GM12878 (cell line): ENCODE measurements at places on chromosomes 5 and 9. TPM values are rescaled to one million over a fixed set of nuclear protein-coding genes. Genes with fewer than 3 reads are reported as not detected.

RNF183 gene
- not detected in 2 replicates for total RNA-seq

DMRT3 gene
- not detected in 2 replicates for total RNA-seq

PTPN3 gene
- 0.24 and 0.26 TPM in 2 replicates for total RNA-seq

ERGIC1 gene
- total RNA-seq = 90.0 and 97.6 TPM in 2 replicates

DNA sequence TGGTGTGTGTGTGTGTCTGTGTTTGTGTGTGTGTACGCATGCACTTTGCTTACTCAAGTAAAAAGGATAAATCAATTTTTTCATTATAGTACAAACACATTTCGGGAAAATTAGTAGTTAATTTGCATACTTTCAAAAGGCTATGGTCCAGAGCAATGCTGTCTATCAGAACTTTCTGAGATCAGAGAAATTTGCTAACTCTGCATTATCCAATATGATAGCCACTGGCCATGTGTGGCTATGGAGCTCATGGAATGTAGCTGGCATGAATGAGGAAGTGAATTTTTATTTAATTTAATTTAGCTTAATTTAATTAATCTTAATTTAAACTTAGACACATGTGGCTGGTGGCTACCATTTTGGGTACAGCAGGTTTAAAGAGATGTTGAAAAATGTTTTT is 289.6 kb downstream of the MAT2B start:
- H3K4me1 ChIP-seq = no peaks in the 10 kb centered on the region
- no peak overlapping the region for H3K4me3 ChIP-seq
- DNase-seq = no peak
- no peaks in the 10 kb centered on the region for H3K36me3 ChIP-seq
- no peaks in the 10 kb centered on the region for H3K27me3 ChIP-seq
- no peak overlapping the region for H3K27ac ChIP-seq

GRCh38 chr5:88826646-88827585 is 56.1 kb downstream of the MEF2C start:
- peaks cover 23% of the 10 kb centered on the region for H3K4me1 ChIP-seq
- peak; percentile 98 for DNase-seq
- H3K27me3 ChIP-seq = no peaks in the 10 kb centered on the region
- no peaks in the 10 kb centered on the region for H3K36me3 ChIP-seq

DNA sequence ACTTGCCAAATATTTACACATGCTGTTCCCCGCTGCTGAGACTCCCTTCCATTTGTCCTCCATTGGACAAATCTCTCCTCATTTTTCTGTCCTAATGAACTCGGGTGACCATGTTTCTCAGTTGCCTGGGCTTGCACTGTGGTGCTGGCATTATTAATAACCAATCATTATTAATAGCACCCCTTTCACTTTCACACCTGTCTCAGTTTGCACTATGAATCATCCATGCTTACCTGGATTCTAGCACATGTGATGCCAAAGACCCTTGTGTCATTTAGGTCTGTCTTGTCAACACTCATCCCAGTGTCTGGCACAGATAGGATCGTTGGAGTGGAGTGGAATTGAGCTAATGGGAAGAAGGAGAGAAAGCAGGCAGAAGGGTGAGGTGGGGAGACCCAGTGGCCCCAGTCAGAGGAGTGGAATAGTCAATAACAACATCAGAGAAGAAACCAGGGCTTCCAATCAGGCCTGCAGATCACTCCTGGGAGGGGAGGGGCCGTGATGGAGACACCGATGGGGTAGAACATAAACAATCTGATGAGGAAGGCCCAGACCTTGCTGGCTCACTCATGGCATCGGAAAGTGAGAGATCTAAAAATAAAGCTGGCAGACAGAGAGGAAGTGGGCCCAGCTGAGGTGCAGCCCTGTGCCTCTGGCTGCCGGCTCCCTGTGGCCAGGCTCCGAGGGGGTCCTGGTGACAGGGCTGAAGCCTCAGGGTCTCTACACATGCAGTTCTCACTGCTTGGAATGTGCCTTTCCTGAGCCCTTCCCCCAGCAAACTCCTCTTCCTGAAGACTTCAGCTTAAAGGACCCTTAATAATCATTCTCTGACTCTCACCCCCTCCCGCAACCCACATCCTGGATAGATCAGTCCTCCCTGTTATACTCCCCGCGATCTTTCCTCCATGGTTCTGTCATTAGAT is 33.5 kb upstream of the CRB2 start:
- H3K36me3 ChIP-seq = no peaks in the 10 kb centered on the region
- H3K4me3 ChIP-seq = peak overlapping the region; percentile 45
- DNase-seq = no peak
- H3K27ac ChIP-seq = peak overlapping the region; percentile 89

- no peaks in the 10 kb centered on the region for H3K27me3 ChIP-seq
- H3K27ac ChIP-seq = peak overlapping the region; percentile 67
- peak; percentile 57 for DNase-seq
- no peaks in the 10 kb centered on the region for H3K36me3 ChIP-seq
- H3K4me1 ChIP-seq = peaks cover 41% of the 10 kb centered on the region
- 0 out of 2 replicates have a peak overlapping the region, but pooled peaks have one; percentile 18 for H3K4me3 ChIP-seq
These were observed 194.4 kb upstream of the PTGER4 start for GRCh38 chr5:40485021-40485998.

DNA sequence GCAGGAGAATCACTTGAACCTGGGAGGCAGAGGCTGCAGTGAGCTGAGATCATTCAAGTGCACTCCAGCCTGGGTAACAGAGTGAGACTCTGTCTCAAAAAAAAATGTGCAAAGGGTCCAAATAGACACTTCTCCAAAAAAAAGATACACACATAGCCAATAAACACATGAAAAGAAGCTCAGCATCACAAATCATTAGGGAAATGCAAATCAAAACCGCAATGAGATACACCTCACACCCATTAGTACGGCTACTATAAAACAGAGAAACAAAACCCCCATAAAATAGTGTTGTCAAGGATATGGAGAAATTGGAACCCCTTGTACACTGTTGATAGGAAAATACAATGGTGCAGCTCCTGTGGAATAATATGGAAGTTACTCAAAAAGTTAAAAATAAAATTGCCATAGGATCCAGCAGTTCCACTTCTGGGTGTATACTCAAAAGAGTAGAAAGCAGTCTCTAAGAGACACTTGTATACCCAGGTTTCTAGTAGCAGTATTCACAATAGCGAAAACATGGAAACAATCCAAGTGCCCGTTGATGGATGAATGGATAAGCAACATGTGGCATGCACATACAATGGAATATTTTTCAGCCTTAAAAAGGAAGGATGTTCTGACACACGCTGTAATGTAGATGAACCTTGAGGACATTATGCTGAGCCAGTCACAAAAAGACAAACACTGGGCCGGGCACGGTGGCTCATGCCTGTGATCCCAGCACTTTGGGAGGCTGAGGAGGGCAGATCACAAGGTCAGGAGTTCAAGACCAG is 57.2 kb upstream of the PPARGC1B start:
- H3K27ac ChIP-seq = no peak overlapping the region
- H3K4me1 ChIP-seq = peaks cover 18% of the 10 kb centered on the region
- H3K36me3 ChIP-seq = no peaks in the 10 kb centered on the region
- no peaks in the 10 kb centered on the region for H3K27me3 ChIP-seq
- H3K4me3 ChIP-seq = no peak overlapping the region

DNA sequence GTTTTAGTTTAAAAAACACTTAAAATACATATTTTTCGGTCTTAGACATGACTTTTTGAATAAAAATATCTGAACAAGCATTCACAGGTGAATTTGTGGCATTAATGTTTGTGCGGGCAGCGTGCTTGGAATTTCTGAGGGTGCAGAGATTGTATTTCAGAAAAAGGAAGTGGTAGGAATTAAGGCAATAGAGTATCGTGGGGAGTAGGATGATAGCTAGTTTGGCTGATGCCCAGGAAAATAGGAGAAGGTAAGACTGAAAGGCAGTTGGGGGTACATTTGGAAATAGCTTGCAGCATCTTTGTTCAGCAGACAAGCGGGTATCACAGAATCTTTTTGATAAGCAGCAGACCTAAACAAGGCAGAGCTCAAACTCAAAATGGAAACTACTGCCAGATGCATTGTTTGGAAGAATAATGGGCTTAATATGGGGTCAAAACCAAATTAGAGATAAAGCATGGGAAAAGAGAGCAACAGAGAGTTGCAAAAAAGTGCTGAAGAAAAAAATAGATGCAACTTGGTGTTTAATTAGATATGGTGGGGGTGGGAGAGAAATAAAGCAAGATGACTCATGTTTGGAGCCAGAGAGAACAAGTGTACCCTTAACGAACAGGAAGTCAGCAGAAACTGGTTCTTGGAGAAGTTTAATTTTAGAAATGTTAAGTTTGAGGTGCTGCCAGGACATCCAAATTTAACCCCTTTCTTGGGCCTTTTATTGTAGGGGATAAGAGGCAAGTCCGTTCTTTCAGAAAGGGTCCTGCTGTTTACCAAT is 85.7 kb upstream of the ARRDC3 start:
- DNase-seq = no peak
- H3K36me3 ChIP-seq = no peaks in the 10 kb centered on the region
- no peaks in the 10 kb centered on the region for H3K27me3 ChIP-seq

DNA sequence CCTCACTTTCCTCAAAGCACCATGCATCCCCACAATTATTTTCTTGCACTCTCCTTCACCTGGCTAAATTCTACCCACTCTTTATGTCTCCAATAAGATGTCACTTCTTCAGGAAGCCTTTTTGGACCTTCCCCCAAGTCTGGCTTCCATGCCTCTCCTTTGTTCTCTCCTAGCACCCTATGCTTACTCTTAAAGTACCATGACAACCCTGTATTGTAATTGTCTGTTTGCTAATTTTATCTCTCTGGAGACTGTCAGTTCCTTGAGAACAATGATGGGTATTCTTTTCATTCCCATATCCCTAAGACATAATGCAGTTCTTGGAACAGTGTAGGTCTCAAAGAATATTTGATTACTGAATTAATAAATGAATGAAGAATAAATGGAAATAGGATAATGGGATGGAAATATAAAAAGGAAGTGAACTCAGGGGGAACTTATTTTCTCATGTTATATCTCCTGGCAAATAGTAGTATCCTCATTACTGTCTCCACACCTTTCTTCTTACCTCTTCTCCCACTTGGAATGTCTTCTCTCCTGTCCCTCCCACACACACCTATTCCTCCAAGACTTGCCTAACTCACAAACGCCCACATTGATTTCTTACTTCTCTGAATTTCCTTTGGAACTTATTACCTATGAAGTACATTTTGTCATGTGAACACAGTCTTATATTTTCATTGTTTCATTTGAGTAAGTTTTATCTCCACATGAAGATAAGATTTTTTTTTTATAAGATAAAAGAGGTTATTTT is 499.1 kb downstream of the NFIB start:
- H3K27ac ChIP-seq = no peak overlapping the region
- no peak for DNase-seq
- H3K4me1 ChIP-seq = no peaks in the 10 kb centered on the region
- no peaks in the 10 kb centered on the region for H3K36me3 ChIP-seq
- no peak overlapping the region for H3K4me3 ChIP-seq

GRCh38 chr9:124846969-124847368 is 6.3 kb upstream of the WDR38 start:
- no peaks in the 10 kb centered on the region for H3K4me1 ChIP-seq
- no peaks in the 10 kb centered on the region for H3K27me3 ChIP-seq
- DNase-seq = no peak
- H3K36me3 ChIP-seq = no peaks in the 10 kb centered on the region
- no peak overlapping the region for H3K4me3 ChIP-seq
- H3K27ac ChIP-seq = no peak overlapping the region

DNA sequence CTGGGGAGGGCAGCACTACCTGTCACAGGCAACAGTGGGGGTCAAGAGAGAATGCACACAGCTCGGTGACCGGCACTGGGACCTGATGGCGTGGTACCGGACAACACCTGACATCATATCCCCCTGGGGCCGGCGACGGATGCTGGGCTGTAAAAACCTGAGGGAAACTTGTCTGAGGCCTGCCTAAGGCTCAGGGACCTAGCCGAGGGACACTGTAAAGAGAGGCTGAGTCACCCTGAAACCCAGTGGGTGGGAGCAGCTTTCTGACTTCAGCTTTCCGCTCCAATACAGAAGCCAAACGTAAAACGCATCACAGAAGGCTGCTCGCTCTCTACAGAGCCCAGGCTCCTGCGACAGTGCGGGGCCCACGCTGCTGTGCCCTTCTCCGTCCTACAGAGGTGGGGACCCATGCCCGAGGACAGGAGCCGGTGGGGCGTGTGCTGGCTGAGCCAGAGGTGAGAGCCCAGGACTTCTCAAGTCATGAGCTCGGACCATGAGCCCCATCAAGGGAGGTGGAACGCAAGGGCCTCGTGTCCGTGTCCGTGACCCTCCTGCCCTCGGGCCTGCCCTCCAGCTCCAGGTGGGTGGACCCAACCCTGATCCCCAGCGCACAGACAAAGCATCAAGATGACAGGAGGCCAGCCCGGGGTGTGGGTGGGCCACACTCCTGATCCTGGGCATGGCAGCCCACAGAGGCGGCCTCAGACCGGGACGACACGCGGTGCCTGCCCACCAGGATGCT is 5.3 kb downstream of the RALGDS start:
- peak overlapping the region; percentile 63; the same call in 1 of the 2 replicates for H3K4me3 ChIP-seq
- DNase-seq = peak; percentile 79
- H3K27ac ChIP-seq = peak overlapping the region; percentile 88
- H3K27me3 ChIP-seq = no peaks in the 10 kb centered on the region
- H3K4me1 ChIP-seq = peaks cover 67% of the 10 kb centered on the region

- H3K27me3 ChIP-seq = peaks cover 3% of the 10 kb centered on the region
- H3K27ac ChIP-seq = no peak overlapping the region
- peaks cover 5% of the 10 kb centered on the region; the same call in 1 of the 2 replicates for H3K4me1 ChIP-seq
- no peaks in the 10 kb centered on the region for H3K36me3 ChIP-seq
These were observed 753 bp downstream of the ARHGAP26 start for GRCh38 chr5:142770650-142771609.

DNA sequence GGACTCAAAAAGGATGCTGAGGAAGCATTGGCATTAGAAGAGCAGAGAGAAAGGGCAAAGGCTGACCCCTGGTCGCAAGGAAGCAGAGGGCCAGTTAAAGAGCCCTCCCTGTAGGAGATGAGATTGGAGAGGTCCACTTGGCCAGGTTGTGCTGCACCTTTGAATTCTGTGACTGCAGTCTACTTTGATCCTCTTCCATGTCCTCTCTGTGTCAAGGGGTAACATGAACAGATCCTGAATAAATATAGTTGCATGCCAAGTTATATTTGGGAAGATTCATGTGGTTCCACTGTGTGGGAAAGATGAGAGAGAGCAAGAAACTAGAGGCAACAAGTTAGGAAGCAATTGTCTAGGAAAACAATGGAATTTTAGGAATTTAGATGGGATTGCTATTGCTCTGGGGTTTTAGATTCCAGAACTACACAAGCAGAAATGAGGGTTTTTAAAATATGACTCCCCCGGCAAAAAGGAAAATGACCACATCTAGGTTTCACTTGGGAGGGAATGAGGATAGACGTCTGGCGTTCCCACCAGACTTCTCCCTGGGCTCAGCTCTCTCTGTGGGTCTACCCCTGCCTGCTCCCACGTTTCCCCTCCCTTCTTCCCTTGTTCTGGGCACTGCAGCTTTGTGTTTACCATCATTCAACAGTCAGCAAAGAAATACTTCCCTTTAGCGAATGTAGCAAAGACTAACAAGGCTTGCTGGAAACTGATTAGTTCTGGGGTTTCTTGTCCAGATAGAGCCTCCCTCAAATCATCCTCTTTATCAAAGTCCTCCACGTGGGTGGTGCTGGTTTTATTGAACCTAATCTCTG is 63.6 kb downstream of the SNX18 start:
- no peak overlapping the region for H3K4me3 ChIP-seq
- H3K36me3 ChIP-seq = no peaks in the 10 kb centered on the region
- H3K27ac ChIP-seq = no peak overlapping the region
- no peaks in the 10 kb centered on the region for H3K4me1 ChIP-seq
- no peak for DNase-seq
